ENCODE measurements at places on chromosomes 4 and X.

DNA sequence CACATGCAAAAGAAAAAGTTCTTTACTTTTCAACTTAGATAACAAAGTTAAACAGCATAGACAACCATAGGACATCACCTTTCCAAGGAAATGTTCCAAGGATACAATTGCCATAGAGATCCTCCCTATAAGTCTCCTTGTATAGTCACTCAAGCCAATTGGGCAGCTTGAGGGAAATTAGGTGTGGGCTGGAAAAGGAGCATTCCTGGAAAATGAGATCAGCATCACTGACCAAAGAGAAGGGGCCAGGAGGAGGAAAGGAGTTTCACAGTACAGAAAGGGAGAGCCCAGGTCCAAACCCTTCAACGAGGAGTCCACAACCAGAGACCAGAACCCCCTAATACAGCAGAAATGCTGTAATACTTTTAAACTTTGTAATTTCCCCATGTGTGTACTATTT is 91.5 kb upstream of the PPARGC1A start:
- no peak for DNase-seq
- H3K4me1 ChIP-seq = no peaks in the 10 kb centered on the region
- H3K4me3 ChIP-seq = no peak overlapping the region
- H3K36me3 ChIP-seq = no peaks in the 10 kb centered on the region

DNA sequence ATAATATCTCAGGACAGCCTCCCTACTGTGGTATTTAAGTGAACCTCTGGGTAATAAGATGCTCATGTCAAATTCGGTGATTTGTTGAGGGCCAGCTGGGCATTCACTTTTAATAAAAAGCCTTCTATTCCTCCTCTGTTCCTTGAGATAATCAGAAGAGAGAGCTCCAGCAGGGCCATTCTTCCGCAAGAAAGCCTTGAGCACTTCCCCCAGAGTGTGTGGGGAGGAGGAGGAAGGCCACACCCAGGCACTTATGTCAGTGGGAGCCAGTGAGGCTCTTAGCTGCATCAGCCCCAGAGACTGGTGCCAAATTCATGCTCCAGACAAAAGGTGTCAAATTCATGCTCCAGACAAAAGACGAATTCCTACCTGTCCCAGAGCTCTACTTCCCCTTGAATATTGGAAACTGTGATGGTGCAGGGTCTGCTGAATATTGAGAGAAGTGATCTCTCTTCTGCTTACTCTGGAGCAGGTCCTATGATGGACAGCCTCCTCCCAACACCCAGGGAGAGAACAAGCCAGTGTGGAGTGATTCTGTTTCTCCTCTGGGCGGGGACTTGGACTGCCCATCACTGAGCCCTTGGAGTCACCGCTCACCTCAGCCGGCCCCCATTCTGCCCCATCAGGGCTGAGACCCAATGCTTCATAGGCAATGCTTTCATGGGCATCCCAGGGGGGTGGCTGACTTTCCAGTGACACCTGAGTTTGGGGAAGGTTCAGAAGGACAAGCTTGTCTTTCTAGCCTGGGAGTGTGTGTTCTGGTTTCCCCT is 68.1 kb downstream of the FHDC1 start:
- no peak overlapping the region for H3K4me3 ChIP-seq
- DNase-seq = no peak
- no peak overlapping the region for H3K27ac ChIP-seq
- H3K27me3 ChIP-seq = no peaks in the 10 kb centered on the region

DNA sequence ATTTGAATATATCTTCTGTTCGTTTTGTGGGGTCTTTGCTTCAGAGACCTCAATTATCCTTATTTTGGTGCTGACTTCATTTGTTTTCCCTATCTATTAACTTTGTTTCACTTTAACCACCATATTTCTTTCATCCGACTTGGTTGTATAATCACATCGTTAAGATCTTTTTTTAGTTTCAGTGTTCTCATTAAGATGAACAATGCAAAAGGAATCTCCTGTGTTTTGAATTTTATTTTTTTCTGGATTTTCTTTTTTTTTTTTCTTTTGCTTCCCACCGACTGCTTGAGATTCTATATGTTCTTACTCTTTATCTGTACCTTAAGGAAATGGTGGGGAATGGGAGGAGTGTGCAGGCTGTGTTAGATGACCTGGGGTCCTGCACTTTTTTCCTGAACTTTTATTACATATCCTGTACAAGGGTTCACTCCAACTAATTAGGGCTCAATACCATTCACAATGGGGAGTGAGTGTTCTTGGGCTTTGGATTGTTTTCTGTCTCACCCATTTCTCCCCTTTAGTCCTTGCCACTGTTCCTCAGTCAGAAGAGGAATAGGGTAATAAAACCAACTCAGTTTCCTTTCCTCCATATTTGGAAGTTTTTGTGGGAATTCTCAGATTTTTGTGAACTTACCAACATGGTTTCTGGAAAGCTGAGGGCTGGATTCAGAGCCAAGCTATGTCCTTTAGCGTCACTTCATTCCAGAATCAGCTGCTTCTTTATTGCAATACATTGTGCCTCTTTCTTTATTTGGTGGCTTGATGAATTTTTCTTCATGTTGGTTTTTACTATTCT is 43.2 kb upstream of the BMPR1B start:
- H3K36me3 ChIP-seq = no peaks in the 10 kb centered on the region
- no peaks in the 10 kb centered on the region for H3K27me3 ChIP-seq
- no peaks in the 10 kb centered on the region for H3K4me1 ChIP-seq
- H3K4me3 ChIP-seq = no peak overlapping the region
- H3K27ac ChIP-seq = no peak overlapping the region

- H3K4me1 ChIP-seq = no peaks in the 10 kb centered on the region
- peaks cover 12% of the 10 kb centered on the region for H3K27me3 ChIP-seq
- H3K4me3 ChIP-seq = no peak overlapping the region
- no peaks in the 10 kb centered on the region for H3K36me3 ChIP-seq
- no peak overlapping the region for H3K27ac ChIP-seq
Observed at GRCh38 chrX:47749185-47749967, 87.3 kb upstream of the ZNF81 start.

Data from immature natural killer cell (primary cell).